Astrocyte of the hippocampus (primary cell): ENCODE measurements at places on chromosomes 12 and 14.

DNA sequence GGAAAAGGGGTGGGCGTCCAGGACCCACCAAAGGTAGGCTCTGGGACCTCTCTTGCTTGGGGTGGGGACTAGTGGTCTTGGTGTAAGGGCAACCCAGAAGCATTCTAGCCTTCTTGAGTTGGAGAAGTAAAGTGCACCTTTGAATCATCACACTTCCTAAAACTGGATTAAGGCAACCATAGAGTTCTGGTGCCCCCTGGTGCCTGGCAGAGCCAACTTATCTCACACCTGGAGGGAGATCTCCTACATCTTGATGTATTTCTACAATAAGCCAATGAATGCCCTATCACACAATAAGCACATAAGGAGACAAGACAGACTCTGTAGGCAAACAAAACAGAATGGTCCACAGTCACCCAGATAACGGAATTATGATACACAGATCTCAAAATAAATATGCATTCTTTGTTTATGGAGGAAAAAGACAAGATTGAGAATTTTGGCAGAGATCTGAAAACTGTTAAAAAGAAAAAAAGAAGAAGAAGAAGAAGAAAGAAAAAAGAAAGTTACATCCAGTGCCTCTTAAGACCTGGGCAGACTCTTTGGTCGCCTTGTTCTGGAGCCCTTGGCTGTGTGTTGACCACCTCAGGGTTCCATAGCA lies 95.9 kb upstream of the PPP2R5C start:
- peak; percentile 70 for DNase-seq

DNA sequence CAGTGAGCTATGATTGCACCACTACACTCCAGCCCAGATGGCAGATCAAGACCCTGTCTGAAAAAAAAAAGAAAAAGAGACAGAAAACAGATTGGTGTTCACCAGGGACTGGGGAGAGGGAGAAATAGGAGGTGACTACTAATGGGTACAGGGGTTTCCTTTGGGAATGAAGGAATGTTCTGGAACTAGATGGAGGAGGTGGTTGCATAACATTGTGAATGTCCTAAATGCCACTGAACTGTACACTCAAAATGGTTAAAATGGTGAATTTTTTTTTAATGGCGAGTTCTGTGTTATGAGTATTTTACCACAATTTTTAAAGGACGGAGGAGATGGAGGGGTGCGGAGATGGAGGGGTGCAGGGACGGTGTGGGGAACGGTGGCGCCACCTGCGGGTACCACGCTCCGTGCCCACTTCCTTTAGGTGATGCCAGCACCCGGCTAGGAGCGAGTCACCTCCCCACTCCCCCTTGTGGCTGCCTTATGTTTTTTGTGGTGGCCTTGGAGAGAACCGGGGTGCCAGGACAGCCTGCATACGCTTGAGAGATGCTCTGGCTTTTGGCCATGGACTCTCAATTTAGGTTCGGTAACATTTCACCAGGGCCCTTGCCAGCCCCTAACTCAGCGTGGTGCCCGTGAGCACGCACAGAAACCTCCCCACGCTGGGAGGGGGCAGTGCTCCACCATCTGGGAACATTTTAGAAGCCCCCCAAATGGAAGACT lies 16.1 kb downstream of the UBC start:
- DNase-seq, result peak; percentile 42

- DNase-seq, result peak; percentile 45
Observed at GRCh38 chr12:94570161-94570560, 80.2 kb downstream of the TMCC3 start.

- DNase-seq, result no peak
Observed at GRCh38 chr12:128852885-128853599, at the start of gene GLT1D1. Gene GLT1D1, plus strand, starts transcription at chr12:128853478. Its CDS starts 104 bp downstream, at chr12:128853582.

GRCh38 chr14:50666772-50667683 lies 1.1 kb downstream of the SAV1 start:
- DNase-seq, result peak; percentile 67

DNA sequence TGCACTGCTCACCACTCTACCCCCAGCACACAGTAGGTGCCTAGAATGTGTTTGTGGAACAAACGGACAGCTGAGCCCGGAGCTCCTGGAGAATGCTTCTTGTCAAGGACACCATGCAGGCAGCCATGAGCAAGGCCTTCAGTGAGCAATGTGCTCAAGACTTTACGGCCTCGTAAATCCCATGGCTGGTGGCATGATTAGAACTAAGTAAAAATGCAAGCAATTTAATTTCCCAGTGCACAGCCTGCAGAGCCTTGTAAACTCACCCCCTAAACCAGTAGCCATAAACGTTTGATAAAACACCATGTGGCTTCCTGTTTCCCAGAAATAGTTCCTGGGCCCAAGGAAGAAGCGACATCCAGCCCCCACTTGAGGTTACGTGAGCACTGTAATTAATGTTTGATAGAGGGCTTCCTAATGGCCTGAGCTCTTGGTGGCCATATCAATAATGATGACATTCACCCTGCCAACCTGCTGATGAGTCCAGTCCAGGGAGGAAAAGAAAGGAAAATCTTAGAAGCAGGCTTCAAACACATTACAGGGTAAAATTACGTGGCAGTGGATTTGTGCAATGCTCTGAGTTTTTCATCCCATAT lies 36.4 kb upstream of the FICD start:
- DNase-seq, result no peak

DNA sequence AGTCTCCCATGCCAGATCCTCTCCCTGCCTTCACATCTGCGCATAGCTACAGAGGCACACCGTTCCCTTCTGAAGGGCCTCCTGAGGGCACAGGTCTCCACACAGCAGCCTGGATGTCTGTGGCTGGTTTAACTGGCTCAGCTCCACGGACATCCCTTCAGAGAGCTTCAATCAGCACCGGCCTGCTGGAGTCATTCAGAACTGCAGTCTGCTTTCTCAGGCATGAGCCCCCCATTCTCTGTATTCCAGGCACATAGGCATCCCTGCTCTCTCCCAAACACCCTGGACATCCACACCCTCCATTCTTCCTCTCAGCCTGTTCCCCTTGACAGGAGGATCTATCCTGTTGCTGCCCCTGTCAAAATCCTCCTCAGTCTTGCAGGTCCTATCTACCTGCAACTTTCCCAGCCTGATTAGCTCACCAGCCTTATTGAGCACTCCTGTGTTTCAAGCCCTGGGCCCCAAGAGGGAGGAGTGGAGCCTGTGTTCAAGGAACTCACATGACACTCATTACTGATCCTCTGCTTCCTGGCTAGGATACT lies 2.9 kb upstream of the DHRS2 start:
- peak; percentile 5 for DNase-seq

- DNase-seq, result no peak
Observed at GRCh38 chr14:53368066-53368465, 214.9 kb upstream of the DDHD1 start.

GRCh38 chr12:43882578-43883178 lies 46.8 kb downstream of the TMEM117 start:
- DNase-seq, result peak; percentile 73

DNA sequence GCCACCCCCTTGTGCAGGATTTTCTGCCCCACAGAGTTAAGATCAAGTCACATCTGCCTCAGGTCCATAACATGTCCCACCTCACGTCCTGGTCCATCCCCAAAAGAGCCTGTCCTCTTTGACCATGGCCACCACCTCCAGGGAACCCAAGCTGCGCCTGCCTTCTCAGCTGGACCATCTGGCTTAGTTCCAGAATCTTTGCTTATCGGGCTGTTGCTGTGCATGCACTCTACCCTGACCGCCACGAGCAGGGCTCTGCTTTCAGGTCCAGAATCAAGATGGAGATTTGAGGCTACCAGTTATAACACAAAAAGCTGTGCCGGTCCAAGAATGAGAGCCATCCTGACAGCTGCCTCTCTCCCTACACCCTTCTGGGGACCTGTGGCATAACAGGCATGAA lies 326.7 kb downstream of the DPF3 start:
- DNase-seq, result no peak

GRCh38 chr12:64792128-64792527 lies 32.3 kb upstream of the TBC1D30 start:
- DNase-seq, result no peak

DNA sequence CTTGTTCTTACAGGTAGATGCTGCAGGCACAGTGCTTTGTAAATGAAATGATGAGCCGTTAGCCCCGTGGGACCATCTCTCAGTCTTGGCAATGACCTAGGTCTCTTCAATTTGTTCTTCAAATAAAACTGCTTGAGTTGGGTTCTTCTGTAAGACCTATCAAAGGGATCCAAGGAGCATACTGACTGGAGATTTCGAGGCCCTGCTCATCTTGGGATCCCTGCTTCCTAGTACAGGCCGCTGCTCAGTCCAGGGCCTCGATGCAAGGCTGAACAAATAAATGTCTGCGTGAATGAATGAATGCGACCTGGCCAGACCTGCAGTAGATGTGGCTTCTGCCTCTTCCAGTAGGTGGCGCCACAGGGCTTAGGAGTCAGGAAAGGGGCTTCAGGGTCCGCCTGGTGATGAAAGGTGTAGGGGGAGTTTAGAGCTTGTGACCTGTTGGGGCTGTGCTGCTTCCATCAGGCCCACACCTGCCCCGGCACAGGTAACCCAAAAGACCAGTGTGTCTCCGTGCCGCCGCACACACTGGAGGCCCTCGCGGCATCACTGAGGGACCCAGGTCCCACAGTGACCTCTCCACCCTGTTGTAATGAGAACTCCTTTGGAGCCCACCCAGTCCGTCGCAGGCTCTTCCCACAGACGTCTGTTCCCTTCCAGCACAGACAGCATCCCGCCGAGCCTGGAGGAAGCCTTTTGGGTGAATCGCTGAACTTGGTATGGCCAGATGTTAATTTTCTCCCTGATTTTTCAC lies 4.4 kb downstream of the CACNA1C start:
- peak; percentile 79 for DNase-seq

GRCh38 chr12:53550595-53550994 lies 43.3 kb upstream of the NPFF start:
- DNase-seq, result no peak

GRCh38 chr14:105742531-105742848 lies 216.1 kb downstream of the TMEM121 start:
- DNase-seq, result no peak

DNA sequence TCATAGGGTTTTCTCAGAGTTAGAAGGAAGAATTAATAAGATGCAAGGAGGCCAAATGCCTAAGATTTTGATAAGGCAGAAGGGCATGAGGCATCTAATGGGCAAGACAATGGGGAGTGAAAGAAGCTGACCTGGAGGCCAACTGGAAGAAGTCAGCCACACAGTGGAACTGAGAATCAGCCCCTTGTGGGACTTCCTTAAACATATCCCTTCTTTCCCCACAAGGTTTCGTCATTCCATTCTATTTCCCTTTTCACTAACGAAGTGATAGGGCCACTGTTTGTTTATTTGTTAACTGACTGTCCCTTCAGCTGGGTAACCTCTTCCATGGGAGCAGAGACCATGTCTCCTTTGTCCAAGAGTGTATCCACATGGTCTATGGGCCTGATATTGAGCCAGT lies 86.2 kb downstream of the HELB start:
- DNase-seq, result no peak

- DNase-seq, result no peak
Observed at GRCh38 chr14:30054201-30054600, 126.6 kb upstream of the PRKD1 start.

- no peak for DNase-seq
Observed at GRCh38 chr12:99212275-99212674, 435.3 kb upstream of the GARIN6 start.

DNA sequence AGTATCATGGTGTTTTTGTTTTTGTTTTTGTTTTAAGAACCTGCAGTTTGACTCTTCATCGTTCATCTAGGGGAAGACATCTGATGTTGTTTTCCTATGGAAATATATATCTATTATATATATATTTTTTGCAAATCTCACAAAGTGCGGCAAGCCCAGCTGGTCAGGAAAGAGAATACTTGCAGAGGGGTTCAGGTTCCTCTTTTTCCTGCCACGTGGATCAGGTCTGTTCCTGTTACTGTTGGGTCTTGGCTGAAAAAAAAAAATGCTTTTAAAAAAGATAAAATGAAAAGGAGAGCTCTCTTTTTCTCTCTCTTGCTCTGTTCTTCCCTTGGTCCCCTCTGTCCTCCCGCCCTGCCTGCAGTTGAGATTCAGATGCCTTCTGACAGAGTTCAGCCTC lies 179.4 kb upstream of the BCL2L14 start:
- no peak for DNase-seq

DNA sequence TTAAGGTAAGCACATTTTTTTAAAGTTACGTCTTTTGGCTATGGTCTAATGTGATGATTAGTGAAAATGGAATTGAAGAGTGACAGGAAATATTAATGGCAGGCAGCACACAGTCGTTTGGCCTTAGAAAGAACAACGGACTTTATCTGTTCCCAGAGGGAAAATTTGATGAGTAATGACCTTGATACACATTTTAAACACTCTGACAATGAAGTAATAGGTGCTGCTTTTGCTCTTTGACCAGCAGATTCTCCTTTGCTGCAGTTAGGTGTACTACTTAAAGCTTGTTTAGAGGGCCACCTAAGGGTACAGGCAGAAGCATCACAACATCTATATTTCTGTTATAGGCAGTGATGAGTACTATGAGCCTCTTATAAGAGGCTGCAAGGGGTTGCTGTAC lies 27.1 kb upstream of the RNU6-8 start:
- peak; percentile 36 for DNase-seq

- DNase-seq, result no peak
Observed at GRCh38 chr14:21098892-21099595, 589 bp upstream of the ZNF219 start.

GRCh38 chr12:100263131-100263530 lies 3.7 kb downstream of the DEPDC4 start:
- no peak for DNase-seq

DNA sequence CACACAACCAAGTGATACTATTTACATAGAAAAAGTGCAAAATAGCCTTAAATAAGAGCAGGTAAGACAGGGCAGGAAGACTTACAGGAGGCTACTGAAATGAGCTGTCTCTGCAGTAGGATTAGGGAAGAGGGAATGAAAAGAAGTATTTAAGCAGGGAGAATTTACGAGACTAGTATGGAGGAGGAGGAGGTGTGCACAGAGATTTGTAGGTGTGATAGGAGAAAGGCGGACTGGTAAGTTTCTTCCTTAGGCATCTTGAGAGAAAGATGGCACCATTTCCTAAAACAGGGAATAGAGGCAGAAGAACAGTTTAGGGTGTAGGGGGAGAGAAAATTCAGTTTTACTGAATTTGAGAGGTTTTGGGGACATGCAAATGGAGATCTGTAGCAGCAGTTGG lies 25.7 kb downstream of the DIP2B start:
- no peak for DNase-seq

DNA sequence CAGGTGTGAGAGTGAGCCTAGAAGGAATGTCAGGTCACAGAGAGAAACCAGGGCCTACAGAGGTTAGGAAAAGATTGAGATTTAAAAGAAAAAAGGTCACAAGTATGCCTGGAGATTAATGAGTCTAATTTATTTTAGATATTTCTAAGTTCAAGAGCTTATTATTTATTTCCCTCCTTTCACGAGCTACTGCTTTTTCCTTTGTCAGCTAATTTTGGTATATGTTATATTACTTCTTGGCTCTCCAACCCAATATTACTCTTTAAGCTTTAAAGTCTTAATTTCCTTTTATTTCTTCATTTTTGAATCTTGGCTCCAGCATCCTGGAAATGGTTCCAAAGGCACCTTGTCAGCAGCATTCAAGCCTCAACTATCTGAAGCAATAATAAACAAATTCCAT lies 109.5 kb upstream of the MIS18BP1 start:
- no peak for DNase-seq

GRCh38 chr12:28486521-28486920 lies 296.3 kb downstream of the CCDC91 start:
- no peak for DNase-seq
